ENCODE measurements at places on chromosomes 13 and 19.

DNA sequence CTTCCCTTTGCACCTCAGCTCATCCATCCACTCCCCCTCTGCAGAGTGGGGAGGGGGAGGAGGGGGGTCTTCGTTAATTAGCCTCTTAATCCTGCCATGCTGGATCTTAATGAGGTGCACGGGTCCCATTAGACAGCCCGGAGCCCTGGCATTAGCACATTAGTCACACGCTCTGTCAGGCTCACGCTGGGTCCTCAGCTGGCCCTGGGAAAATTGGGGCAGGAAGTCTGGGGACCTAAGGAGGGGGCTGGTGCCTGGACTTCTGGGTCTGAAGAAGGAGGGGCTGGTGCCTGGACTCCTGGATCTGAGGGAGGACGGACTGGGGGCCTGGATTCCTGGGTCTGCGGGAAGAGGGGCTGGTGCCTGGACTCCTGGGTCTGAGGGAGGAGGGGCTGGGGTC is 444 bp upstream of the NCCRP1 start:
- no peak for DNase-seq

DNA sequence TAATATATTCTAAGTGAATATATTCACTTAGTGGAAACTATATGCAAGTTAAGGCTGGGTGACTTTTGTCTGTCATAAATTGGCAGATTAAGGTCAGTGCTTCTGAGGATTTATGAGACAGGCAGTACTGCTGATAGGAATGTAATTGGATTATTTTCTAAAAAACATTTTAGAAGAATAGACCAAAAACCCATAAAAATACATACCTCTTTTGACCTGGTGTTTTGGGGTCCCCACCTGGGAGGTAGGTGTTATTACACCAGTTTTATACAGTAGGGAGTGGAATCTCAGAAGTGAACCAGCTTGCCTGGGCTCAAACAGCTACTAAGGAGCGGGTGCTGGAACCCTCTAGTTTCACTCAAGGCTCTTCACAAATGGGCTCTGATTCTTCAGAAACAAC is 25.3 kb downstream of the COG3 start:
- no peak for DNase-seq

- DNase-seq, result peak; percentile 67
Observed at GRCh38 chr19:39428283-39429112, 7.3 kb downstream of the RPS16 start.

DNA sequence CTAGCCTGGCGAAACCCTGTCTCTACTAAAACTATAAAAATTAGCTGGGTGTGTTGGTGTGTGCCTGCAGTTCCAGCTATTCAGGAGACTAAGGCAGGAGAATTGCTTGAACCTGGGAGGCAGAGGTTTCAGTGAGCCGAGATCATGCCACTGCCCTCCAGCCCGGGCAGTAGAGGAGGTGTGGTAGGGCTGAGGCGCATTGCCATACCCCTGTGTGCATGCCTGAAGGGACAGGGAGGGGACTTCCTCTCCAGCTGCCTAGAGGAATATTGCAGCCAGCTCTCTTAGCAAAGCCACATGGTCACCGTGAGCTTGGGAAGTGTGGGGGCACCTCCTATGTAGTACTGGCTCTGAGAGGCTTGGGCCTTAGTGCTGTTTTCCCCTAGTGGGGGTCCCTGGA is 29.2 kb upstream of the PEPD start:
- DNase-seq, result no peak

DNA sequence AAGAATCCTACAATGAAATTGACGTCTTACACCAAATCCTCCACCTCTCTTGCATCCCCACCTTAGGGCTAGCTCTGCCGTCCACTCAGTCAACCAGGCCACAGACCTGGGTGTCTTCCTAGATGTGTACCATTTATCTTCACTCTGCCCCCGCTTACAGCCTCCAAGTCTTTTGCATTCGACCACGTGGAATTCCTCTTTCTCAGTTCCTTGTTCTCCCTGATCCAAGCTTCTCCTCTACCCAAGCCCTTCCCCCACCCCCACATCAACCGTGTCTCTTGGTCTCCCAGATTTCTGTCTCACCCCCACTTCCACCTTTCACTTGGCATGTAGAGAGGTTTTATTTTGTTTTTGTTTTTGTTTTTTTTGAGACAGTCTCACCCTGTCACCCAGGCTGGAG is 1.2 kb upstream of the DMWD start:
- DNase-seq, result no peak

- no peak for DNase-seq
Observed at GRCh38 chr13:101697745-101698144, 245.3 kb downstream of the ITGBL1 start.

DNA sequence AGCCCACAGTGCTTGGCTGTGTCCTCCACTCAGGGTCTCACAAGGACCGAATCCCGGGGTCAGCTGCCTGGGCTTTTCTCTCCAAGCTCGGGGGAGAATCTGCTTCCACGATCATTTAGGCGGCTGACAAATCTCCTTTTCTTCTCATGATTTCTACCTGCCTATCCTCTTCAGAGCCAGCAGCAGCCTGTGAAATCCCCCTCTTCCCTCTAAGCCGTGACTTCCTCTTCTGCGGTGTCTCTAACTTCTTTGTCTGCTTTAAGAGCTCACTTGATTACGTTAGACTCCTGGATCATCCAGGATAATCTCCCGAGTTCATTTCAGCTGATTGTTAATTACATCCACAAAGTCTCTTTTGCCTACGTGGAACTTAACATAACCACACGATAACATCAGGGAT is 22.5 kb upstream of the ZNF845 start:
- DNase-seq, result no peak

DNA sequence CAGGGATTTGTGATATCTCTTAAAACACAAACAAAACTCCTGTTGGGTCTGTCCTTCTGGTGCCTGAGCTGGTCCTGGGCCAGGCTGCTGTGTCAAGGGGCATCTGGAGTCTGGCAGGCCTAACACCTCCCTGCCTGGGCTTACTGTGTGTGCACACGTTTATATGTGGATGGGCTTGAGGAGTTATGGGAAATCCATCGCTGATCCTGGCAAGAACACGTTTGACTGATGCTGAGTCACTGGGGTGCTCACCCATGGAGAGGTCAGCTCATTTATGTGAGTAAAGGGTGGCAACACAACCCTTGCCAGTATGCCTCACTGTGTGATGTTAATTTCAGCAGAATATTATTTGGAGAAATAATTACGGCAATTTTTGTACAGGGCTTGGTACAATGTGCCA is 44.5 kb upstream of the PCDH8 start:
- no peak for DNase-seq

DNA sequence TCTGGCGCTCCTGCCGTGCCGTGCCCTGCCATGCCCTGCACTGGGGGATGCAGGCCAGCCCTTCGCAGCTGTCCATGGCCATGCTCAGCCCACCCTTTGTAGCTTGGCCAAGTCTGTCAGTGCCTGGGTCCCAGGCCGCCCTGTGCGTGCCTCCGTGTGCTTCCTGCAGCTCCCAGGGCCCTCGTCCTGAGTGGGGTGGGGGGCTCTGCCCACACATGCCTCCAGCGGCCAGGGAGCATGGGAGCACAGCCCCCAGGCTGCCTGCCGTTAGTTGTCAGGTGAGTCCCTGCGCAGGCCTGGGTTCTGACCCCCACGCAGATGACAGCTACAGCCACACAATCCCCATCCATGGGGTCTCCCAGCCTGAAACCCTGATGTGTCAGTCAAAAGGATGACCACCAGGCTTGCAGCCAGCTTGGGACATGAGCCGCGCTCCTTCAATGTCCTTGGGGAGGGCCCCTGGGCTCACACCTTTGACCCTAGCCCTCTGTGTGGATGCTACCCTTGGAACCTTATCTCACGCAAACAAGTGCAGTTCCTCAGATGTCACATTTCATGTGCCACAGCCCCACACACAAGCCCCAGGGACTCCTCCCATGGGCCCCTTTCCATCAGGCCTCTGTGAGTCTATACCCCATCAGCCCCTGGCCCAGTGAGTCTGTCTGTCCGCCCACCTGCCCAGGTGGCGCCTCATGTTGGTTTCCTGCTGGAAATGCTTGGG is 24.5 kb downstream of the TMED1 start:
- DNase-seq, result no peak

DNA sequence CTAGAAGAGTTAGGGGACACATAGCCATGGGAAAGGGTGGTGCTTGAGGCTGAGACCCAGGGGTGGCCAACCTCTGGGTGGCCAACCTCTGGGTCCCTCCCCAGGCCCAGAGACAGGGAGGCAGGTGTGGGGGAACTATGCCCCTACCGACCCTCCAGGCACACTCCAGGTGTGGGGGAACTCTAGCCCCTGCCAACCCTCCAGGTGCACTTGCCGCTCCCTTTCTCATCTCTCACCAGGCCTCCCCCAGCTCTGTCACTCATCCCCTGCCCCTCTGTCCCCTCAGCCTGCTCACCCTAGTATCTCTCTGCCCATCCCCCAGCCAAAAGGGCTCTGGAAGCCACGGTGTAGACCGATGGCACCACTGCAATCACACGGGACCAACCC is 10.6 kb upstream of the VSTM2B start:
- no peak for DNase-seq

- DNase-seq, result no peak
Observed at GRCh38 chr13:85632526-85633195, 166.6 kb downstream of the SLITRK6 start.

DNA sequence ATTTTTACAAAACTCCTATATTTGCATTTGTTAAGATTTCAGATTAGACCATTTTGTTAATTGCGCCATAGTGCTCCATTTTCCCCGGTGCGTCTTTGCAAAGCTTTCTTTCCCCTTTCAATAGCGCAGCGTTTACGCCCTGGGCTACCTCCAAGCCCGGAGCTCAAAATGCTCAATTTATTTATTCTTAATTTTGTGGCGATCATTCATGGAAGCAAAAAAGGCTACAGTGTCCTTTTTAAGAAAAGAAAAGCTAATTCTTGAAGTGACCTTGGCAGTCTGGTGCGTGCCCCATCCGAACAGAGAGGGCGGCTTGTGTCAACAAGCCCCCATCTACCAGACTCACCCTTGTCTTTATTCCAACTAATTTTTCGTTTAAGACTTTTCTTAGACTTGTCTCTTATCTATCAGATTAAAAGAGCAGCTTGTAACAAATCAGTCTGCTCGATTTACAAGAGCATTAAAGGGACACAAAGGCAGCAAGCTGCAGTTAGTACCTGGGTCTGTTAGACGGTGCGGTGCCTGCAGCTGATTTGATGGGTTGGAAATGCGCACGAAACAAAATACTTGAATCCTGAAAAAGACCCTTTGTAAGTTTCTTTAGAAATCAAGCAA is 30.1 kb downstream of the GSX1 start:
- DNase-seq, result no peak

DNA sequence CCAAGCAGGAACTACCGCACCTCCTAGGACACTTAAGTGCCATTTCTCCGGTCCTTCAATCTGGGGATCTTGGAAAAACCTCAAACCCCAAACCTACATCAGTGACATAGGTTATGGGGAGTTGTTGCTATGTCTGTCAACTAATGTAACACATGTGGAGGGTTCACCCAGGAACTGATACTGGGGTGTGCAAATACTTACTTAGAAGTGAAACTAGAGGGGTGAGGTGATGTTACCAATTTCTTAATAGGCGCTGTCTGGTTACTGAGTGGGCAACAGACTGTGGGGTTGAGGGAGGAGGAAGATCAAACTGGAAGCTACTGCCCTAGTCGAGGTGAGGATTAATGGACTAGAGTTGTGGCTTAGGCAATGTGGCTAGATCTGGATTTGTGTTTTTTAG is 1.9 kb downstream of the ZNF586 start:
- DNase-seq, result no peak

DNA sequence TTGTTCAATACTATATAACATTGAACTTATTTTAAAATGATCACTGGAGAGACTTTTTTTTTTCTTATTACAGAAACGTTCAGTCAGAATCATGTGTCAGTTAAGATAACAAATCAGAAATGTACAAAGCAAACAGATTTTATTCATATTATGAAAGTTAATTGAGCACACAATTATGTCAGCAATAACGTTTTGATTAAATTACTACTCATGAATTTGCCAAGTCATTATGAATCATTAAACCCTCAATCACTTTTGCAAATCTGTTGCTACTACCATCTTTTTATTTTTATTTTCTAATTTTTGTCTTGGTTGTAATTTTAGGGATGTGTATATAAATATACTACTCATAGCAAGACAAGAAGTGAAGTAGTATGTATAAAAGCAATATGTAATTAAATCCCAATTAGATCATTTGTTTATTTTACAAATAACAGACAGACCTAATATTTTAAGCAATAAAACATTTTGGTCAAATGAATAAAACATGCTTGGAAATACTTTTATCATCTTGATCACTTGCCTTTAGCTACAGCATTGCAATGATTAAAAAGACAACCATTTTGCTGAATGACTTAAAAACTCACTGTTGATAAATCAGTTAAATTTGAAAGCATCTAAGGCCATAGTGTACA is 893.4 kb upstream of the MIR17HG start:
- DNase-seq, result no peak

GRCh38 chr13:99404005-99404755 is 97.0 kb upstream of the GPR183 start:
- no peak for DNase-seq

- no peak for DNase-seq
Observed at GRCh38 chr13:73732350-73732749, 401.9 kb downstream of the KLF12 start.

GRCh38 chr19:44684892-44685863 is 13.8 kb upstream of the CEACAM16 start:
- peak; percentile 62 for DNase-seq

GRCh38 chr13:59946944-59947343 is 216.8 kb downstream of the DIAPH3 start:
- DNase-seq, result no peak

DNA sequence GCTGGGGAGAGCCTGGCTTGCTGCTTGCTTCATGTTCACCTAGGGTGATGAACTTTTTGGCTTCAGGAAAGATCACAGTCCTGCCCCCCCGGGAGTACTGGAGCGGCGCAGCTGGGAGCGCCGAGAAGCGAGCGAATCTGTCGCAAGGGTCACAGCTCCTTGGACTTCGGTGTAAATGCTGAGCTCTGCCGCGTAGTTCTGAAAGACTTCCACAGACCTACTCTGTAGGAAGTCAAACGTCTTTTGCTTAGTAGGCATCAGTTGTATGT is 2.7 kb downstream of the ING1 start:
- no peak for DNase-seq

- no peak for DNase-seq
Observed at GRCh38 chr19:30792561-30793505, 420.6 kb downstream of the ZNF536 start.

- DNase-seq, result no peak
Observed at GRCh38 chr19:48203222-48203793, 32.8 kb downstream of the ZSWIM9 start.

- DNase-seq, result no peak
Observed at GRCh38 chr19:29831041-29831548, 19.3 kb downstream of the CCNE1 start.

Data from uterus (tissue), 4 donors.